BE2C (cell line): ENCODE measurements at places on chromosomes 3 and 15.

DNA sequence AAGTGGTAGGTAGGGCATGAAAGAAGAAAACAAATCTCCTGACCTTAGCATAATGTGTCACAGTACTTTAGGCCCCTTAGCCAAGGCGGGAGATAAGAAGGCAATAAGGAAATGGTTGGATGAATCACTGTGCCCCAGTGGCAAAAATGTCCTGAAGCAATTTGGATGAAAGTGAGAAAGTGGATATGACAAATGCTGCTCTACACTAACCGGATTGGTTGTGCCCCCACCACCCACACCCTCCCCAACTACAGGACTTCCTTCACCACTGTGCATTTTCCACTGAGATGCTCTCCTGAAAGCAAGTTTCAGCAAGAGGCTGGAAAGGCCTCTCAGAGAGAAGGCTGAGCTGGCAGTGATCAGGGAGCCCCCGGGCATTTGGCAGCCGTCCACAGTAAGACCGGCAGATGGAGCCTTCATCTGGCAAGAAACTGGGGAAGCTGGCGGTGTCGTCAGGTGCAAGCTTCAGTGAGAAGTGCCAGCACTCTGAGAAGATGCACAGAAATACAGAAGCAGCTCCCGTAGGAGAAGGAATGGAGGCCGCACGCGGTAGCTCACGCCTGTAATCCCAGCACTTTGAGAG lies 63.8 kb downstream of the ATP1B3 start:
- peak; percentile 92 for DNase-seq

GRCh38 chr15:37106490-37107001 lies 6.2 kb upstream of the MEIS2 start:
- peak; percentile 78 for DNase-seq

DNA sequence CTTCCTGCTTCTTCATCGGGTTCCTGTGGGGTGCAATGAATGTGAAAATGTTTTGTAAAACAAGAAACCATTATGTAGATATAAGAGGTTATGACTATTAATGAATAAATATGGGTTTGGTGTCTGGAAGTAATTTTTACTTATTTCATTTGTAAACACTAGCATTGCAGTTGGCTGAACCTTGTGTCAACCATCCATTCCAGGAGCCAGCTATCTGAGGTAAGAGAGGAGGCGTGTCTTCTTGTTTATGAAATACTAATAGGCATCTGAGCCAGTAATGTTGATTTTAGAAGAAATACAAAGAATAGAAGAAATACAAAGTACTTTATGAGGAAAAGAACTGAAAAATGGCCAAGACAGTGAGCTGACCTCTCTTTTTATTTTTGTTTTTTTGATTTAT lies 187.5 kb downstream of the LPP start:
- no peak for DNase-seq

- DNase-seq: no peak
Observed at GRCh38 chr3:118912188-118912587, 122.5 kb downstream of the IGSF11 start.
